ENCODE measurements at places on chromosomes 3 and 15. TPM values are rescaled to one million over a fixed set of nuclear protein-coding genes. Genes with fewer than 3 reads are reported as not detected.
A peak's percentile ranks its signal among the peaks of the same experiment; 100 is the strongest.

DNA sequence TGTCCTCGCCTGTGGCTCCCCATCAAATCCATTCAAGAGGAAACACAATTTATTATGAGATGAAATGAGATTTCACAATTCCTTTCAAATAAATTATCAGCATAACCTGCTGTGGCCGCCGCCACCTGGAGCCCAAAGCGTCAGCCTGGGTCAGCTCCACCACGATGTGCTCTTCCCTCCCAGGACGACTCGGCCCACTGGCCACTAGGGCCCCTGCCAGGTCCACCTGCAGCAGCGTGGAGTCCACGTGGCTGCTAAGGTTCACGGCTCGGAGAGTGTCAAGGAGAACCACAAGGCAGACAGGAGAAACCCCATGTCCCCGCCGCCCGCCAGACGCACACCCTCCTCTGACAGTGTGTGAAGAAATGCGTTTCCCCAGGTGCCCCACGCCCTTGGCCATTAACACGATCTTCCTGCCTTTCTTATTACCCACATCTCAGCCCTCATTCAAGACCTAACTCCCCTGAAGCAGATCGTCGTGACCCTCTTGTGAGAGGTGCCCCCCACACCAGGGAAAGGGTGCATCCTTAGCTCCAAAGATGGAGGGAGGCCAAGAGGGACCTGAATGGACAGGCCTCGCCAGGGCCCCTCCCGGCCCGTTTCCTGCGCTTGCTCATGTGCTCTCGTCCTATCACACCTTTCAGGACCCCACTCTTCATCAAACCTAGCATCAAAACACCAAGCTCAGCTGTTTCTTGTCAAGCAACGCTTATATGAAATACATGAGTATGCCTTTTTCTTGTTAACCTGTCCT lies 80.6 kb downstream of the OCA2 start:
- no peak for DNase-seq

DNA sequence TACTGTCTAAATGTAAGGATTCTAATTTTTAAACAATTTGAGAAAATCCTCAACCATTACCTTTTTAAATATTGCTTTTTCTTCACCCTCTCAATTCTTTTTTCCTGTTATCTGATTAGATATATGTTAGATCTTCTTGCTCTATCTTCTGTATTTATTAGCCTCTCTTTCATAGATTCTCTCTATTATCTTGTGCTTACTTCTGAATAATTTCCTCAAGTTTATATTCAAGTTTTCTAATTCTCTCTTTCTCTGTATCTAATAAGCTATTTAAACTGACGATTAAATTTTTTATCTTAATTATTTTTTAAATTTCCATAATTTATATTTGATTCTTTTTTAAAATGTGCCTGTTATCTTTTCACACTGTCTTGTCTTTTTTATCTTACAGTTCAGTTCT lies 10.6 kb upstream of the MECOM start:
- no peak for DNase-seq

- DNase-seq: no peak
Observed at GRCh38 chr3:72230774-72231379, 445.9 kb upstream of the PROK2 start.

DNA sequence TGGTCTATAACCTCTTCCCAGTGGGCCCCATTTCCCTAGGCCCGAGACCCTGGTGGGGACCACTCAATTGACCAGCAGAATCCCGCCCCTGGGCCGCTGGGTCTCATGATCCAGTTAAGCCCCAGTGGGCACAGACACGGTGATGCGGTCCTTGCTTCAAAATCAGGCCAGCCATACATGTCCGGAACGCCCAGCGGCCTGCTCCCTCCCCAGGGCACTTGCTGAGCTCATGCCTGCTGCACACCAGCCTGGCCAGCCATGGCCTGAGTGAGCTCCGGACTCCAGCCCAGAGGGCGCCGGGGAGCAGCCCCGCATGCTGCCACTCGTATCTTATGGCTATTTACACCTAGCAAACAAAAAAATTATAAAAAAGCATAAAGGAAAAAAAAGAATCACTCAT lies 34.4 kb upstream of the IQSEC1 start:
- no peak for DNase-seq

GRCh38 chr15:51131596-51132290 lies 37.0 kb upstream of the TNFAIP8L3 start:
- no peak for DNase-seq

DNA sequence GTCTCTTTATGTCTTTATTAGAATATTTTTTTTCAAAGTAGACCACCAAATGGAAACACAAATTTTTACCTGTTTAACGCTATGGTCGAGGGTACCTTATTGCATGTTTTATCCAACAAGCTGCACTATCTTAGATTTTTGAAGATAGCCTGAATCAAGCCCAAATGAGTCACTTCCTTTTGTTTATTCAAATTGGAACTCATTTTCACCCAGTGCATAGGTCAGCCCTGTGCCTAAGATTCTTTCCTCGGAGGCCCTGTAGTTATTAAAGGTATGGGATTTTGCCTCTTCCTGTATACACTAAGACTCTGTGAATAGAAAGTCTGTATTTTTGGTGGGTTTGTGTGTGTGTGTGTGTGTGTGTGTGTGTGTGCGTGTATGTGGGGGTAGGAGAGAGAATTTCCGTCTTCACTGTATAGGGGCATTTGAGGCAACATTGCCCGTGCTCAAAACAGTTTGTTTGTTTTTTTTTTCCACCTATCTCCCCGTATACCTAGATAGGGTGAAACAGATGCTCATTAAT lies 358.0 kb upstream of the CADM2 start:
- DNase-seq: peak; percentile 53

- no peak for DNase-seq
Observed at GRCh38 chr15:101461097-101461496, 28.4 kb downstream of the PCSK6 start.

GRCh38 chr3:54279005-54279583 lies 156.7 kb downstream of the CACNA2D3 start:
- DNase-seq: no peak

INSYN1 gene
- total RNA-seq: 0.29 TPM

LOXL1 gene
- total RNA-seq: 503 TPM

HES1 gene
- total RNA-seq: 1.2 TPM

GUCA1C gene
- not detected for total RNA-seq

All from LHCN-M2 (cell line).